Iris pigment epithelial cell (primary cell): ENCODE measurements at places on chromosomes 5 and 9.

GRCh38 chr5:33539212-33539611, 98.4 kb downstream of the TARS1 start:
- DNase-seq = no peak

DNA sequence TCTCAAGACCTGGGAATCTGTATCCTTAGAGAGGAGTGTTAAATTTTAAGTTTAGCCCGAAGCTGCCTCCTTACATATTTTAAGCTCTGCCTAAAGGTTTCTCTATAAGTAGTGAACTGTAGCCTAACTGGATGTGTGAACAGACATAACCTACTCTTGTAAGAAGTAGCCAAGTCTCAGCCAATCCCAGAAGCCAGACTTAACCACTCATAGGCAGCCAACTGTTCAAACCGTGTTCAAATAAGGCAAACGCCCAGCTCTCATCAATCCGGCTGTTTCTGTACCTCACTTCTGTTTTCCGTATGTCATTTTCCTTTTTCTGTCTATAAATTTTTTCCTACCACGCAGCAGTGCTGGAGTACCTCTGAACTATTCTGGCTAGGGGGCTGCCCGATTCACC, 58.7 kb upstream of the HRH2 start:
- DNase-seq = no peak

GRCh38 chr5:156331181-156331580, 4.2 kb downstream of the SGCD start:
- DNase-seq = no peak

DNA sequence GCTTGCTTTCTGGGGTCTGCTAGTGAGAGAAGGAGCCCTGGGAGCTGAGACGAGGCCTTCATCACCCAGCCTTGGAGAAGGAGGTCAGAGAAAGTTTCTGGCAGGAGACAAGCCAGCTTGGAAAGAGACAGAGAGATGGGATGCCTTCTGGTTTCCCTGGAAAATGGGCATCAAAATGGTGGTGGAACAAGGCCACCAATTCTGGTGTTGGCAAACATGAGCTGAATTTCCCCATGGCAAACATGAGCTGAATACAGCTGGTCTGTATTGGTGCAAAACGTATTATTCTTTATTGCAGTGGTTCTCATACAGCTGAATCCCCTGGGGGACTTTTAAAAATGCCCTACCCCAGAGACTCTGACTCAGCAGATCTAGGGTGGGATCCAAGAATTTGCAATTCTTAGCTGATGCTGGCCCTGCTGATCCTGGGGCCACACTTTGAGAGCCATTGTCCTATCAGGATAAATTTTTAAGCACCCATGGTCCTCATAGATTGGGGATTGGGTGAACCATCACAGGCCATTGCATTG, 39.1 kb upstream of the S1PR3 start:
- DNase-seq = no peak

DNA sequence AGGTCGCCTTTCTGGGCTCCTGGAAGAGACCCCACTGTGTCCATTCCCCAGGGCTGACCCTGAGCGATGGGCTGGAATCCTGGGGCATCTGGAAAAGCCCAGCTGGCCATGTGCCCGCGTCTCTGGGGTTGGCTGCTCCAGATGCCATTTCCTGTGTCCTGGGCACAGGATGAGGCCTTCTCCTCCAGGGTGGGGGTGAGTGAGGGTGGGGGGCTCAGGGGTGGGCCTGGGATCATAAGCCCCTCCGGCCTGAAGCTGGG, 30.7 kb downstream of the PAEP start:
- no peak for DNase-seq

DNA sequence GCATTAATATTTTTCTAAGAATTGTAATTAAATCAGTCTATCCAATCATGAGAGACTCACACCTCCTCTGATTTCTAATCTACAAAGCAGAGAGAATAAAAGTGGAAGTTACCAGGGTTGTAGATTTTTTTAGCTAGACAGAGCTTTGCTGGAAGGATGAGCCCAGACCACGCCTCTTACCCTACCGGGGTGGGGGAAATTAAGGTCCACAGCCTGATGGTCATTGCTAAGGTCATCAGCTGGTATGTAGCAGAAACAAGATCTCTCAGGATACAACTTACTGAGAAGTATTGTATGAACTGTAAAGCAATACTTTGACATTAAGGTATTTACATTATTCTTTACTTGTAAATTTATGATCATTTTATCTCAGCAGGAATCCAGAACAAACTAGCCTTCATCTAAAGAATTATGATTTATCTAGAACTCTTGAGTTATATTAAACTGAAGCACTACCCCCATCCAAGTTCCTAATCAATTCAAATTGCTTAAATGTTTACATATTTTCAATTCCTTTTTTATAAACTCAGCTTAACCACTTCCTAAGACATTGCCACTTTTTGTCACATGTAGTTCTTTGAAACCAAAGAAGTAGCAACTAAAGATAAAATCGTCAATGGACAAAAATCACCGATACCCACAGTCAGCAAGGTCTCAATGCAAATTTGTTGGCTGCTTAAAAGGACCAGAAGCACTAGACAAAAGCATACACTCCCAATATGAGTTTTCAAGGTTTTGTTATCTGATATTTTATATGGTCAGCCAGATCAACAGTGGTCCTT, 225.8 kb upstream of the DAPK1 start:
- DNase-seq = no peak

- DNase-seq = no peak
Observed at GRCh38 chr5:30368064-30368463, 825.4 kb upstream of the CDH6 start.

DNA sequence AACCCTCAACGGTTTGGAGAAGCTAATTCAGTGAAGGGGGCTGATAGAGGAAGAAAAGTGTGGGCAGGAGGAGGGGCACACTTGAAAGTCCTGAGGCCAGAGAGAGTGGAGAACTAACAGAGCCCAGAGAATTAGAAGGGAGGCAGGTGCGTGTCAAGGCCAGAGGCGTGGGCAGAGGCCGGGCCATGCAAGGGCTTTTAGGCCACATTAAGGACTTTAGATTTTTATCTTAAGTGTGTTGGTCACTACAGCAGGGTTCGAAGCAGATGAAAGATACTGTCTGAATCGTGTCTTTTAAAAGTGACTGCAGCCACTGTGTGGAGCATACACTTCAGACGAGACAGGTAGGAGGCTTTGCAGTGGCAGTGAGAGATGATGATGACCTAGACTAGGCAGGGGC, 6.7 kb downstream of the ADRA1B start:
- DNase-seq = no peak

- peak; percentile 75 for DNase-seq
Observed at GRCh38 chr5:111734013-111734412, 23.0 kb downstream of the NREP start.

DNA sequence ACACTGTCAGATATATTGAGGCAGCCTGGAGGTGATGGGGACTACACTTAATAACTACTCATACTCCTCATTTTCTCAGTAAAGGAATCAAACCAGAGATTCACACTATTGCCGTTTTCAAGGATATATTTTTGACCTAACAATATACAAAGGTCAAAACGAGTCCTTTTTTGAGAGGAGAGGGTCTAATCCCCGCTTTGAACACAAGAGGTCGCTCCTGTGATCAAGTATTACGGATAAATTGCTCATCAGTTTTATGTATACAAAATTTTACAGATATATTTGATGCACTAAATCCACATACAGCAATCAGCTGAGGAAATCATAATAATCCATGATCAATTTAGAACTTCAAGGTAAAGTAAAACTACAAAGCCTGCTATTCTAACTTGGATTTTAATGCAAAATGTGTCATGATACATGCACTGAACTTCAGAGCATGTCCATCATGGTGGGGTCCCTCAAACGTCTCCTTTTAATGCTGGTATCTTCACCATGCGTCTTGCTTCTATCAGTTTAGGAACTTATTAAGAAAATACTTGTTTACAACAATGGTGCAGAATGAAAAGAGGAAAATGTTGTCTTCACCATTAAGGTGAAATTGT, 2.5 kb upstream of the ISL1 start:
- peak; percentile 20 for DNase-seq

DNA sequence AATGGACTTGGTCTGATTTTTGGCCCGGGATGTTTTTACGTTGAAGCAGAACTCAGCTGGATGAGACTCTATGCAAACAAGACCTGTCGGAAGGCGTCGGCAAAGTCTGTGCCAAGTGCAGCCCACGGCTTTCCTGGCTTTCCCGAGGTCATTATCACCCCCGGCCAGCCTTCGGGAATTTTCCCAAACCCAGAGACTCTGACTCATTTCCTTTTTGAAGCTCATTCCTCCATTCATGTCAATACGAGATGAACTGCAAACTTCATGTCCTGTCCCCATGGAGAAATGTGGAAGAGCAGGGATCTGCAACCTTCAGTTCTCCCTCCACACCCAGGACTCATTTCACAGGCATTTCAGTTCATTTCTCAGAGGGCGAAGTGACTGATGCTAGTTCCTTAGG, 95.3 kb downstream of the IRX2 start:
- no peak for DNase-seq

DNA sequence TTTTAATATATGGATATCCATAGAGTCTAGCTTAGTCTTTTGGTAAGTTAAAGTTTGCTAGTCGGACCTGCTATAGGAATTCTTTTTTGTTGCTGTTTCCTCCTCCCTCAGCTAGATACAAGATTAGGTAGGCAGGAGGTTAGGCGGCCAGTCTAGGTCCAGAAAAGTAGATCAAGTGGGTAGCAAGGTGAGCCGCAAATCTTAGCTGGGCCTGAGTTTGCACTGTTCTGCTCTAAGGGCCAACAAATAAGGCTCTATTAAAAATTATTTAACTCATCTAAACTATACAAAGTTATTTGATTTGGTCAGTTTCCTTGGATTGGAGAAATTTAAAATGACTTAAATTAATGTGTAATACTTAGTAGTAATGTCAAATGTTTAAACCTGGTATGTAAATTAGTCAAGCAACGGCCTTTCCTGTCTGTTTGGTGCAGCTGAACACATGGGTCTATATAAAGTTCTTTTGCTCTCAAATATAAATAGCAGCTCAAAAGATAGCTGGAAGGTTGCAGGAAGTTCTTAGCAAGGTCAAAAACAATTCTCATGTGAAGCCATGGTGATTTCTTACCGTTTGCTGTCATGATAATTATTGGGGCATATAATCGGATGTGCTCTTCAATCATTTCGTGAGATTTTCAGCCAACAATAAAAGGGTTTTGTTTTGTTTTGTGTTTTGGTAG, 72.0 kb downstream of the PRKACG start:
- no peak for DNase-seq

- DNase-seq = no peak
Observed at GRCh38 chr9:135356796-135357195, 122.8 kb upstream of the PPP1R26 start.

GRCh38 chr9:136409557-136410455, 608 bp downstream of the ENTR1 start:
- peak; percentile 58 for DNase-seq

DNA sequence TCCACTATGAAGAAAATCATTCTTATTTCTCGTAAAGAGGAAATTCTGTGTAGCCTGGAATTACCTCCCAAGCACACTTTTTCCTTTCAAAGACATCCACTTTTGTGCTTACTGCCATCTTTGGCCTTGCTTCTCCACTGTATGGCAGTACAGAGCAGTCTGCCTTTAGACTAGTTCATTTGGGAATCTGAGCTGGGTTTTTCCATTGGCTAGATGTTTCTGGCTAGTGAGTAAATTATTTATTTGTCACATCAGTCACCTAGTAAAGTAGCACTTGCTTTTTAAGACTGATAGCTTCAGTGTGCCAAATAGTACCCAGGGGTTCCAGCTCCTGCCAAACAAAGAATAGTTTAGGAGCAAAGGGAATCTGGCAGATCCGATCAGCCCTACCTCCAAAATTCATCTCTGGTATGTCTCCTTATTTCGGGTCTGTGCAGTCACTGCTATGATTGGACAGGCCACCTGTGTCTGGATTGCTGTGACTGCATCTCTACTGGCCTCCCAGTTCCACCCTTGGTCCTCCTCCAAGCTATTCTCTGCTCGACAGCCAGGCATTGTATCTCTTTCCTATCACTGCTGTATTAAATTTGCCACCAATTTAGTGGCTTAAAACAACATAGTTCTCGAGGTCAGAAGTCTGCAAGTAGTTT, 97.6 kb downstream of the NUDT12 start:
- DNase-seq = no peak

GRCh38 chr9:72590824-72591223, 69.4 kb downstream of the TMC1 start:
- no peak for DNase-seq

DNA sequence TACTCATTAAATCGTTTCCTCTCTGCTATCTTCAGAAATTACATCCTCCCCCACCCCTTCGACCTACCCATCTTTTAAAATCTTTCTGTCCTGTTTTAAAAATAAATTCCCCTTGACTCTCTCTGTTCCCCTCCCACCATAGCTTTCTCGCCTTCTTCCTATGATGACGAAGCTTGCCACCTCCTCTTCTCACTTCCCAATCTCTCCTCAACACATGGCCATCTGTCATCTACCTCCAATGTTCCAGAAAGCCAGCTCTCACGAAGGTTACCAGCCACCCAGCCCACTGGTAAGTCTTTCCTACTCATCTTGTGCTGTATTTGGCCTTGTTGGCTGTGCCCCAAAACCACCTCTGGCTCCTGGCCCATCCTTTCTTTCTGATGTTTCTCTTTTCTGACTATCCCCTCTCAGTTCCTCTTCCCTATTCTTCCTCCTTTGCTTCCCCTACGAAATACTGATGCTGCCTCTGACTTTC, 346.3 kb downstream of the ENC1 start:
- DNase-seq = peak; percentile 28

DNA sequence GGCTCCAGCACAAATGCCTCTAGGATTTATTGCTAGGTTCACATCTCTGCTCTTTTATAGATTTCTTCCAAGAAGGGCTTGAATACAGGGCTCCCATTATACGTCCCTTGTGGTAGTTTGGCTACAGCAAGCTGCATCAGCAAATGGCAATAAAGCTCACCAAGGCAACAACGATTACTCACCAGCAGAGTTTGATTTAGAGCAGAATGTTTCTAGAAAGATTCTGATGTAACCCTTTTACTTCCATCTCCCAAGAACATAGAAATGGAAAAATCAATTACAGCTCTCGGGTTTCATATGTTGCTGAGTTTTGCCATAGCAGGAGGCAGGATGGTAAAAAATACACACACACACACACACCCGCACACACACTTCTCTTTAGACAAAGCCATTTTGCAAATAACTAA, 124.2 kb upstream of the TNPO1 start:
- DNase-seq = peak; percentile 34

- no peak for DNase-seq
Observed at GRCh38 chr5:84683594-84683993, 298.9 kb upstream of the EDIL3 start.

DNA sequence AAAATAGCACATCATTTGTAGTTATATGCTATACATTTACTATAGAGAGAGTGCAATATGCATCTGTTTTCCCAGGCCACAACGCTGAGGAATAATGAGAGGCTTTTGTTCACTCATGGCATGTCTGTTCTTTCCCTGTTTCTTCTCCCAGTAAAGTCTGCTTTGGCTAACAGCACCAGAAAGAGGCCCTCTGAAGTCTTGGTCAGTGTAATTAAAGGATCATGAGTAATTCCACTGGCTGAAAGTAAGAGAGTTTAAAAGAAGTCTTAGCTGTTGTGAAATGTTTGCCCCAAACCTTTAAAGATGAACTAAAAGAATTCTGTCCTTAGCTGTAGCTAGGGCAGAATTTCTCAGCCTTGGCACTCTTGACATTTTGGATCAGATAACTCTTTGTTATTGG, 228.8 kb downstream of the TLE4 start:
- peak; percentile 13 for DNase-seq

GRCh38 chr9:69104830-69105527, 69.1 kb upstream of the TJP2 start:
- DNase-seq = no peak
